ENCODE measurements at places on chromosomes 2 and 18.

DNA sequence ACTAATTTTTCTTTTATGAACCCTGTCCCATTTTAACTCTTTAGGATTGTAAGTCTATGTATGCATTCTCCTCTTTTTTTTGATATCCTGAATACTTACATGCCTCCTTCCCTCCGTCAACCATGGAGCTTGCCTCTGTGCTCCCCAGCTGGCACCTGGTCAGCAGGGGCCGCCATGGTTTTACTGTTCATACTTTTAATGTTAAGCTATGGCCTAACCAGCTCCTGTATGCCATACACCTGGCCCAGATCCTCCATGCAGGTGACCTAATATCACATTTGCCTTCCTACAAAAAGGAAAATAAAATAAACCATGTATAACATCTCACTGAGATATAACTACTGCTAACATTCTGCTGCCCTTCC, 283.1 kb upstream of the TRIB2 start:
- DNase-seq, result no peak

- DNase-seq, result no peak
These were observed 465.8 kb downstream of the PARD3B start for GRCh38 chr2:205011031-205011430.

DNA sequence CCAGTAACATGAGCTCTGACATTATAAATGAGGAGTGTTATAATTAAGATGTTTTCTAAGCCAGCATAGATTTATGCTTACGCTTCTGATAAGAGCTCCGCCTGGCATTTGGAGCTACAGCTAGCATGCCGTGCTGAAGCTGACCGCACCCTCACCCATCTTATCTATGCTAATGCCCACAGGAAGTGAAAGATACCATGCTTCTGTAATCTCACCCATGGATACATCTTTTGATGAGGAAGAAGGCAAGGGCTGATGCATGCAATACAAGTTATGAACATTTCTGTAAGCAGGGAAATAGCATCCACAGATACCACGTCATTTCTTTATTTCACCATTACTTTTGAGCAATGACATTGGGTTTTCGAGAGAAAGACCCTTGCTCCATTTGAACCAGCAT, 82.3 kb downstream of the ARL4C start:
- no peak for DNase-seq

DNA sequence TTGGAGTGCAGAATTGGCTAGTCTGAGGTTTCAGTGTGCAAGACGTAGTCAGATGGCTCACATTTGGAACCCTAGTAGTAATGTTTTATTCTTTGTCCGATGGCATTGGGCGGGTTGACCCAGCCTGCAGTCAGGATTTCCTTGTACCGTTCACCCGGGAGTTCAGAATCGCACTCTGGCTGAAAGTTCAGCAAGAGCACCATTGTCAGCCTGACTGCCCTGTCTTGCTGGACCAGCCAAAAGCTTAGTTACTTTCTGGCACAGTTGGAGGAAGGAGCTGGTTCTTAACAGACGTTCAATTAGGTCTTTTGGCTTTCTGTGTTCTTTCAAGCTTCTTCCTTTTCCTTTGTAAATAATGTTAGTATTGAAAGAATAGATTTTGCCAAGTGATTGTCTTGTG, 18.6 kb downstream of the RMC1 start:
- no peak for DNase-seq

GRCh38 chr18:21575656-21576055, 24.8 kb downstream of the ESCO1 start:
- no peak for DNase-seq

GRCh38 chr2:225399504-225399903, at the start of gene NYAP2:
Gene NYAP2 (plus strand): TSS chr2:225399710. CDS start chr2:225408881, 9,171 bp downstream.
- no peak for DNase-seq

GRCh38 chr2:26847655-26848335, at the start of gene DPYSL5:
Gene DPYSL5 (plus strand): TSS chr2:26848132. CDS start chr2:26898500, 50,368 bp downstream.
- peak; percentile 14 for DNase-seq

- no peak for DNase-seq
These were observed 604 bp downstream of the COQ10B start for GRCh38 chr2:197453914-197454398.

- DNase-seq, result no peak
These were observed 756 bp upstream of the OST4 start for GRCh38 chr2:27071990-27072830.

GRCh38 chr2:196592911-196593881, 46.3 kb upstream of the CCDC150 start:
- no peak for DNase-seq

DNA sequence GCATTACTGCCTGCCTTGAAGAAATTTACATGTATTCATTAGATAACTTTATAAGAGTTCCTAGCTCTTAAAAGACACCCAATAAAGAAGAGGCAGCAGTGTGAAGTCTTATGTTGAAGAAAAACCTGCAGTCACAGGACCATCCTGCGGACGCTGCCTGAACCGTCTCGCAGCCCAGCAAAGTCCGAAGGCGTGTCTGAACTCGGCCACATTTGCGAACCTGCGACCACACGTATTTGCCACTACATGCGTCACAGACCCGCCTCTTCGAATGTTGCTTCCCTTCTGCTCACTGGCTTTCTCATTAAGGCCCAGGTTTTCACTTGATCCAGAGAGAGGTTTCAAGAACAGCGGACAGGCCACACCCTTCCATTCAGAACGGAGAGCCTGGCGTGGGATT, 41.2 kb downstream of the CNGA3 start:
- no peak for DNase-seq

- peak; percentile 49 for DNase-seq
These were observed 522 bp upstream of the ZNF407 start for GRCh38 chr18:74597034-74597661.

DNA sequence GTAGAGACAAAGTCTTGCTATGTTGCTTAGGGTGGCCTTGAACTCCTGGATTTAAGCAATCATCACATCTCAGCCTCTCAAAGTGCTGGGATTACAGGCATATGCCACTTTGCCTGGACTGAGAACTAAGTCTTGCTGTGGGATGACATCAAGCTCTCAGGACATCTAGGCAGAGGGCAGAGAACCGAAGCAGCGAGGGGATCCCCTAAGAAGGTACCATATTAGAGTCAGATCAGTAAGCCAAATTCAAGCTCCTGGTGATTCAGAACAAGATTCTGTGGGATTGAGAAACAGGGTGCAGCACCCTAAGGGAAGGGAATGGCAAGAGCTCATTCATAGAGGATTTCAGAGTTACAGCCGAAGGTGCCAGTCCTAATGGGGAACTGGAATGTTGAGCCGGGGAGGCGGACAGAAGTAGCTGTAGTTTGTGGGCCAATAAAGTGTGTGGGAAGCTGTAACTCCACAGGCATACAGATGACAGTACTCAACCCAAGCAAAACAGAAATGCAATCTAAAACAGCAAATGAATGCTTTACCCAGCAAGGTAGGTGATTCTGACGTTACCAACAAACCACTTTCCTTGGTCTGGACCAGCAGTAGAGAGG, 30.9 kb downstream of the EPHA4 start:
- DNase-seq, result no peak

DNA sequence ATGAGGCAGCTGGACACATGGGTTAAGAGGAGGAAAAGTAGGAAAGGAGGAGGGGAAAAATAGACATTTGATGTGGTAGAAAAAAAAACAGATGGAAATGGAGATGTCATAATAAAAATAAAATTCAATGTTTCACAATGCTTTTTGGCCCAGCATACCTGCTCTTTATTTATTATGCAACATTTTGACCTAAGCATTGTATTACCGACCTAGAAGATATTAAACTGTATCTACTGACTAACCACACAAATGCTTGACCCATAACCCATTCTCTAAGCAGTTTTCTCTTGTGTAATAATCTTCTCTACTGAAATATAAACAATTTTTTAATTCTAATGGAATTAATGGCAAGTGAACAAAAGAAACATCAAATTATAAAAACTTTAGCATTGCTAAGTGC, 362.3 kb downstream of the FBXO15 start:
- no peak for DNase-seq

DNA sequence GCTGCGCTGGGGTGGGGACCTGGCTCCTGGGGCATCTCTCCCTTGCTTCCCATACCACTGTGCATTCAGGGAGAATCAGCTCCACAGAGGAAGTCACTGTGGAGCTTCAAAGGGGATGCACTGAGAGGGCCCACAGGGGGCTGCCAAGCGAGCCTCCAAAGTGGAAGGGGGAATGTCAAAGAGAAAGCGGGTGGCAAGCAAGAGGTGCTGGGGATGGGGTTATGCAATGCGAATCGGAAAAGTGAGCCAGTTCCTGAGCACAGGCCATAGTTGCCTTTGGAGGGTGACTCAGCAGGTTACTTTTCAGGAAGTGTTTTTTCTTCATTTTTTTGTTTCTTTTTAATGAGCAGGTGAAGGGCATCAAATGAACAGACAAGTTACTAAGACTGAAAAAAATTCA, 17.6 kb downstream of the PMAIP1 start:
- DNase-seq, result no peak

GRCh38 chr2:79799729-79800128, 286.9 kb downstream of the CTNNA2 start:
- DNase-seq, result no peak

DNA sequence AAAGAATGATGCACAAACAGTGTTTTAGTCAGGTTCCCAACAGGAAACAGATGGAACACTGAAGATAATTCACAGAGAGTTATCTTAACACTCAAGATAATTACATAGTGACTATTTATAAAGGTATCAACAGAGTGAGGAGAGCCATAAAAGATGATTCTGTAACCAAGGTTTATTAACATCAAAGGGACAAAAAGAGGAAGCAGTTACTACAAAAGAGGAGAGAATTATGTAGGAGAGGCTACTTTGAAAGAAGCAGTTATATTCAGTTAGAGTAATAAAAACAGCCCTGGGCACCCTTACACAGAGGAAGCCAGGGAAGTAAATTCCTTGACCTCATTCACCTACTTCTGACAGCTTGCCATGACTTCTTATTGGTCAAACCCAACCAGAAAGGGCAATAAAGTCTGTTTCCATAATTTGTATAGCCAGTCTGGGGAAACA, 326.5 kb upstream of the SLC39A10 start:
- DNase-seq, result no peak

DNA sequence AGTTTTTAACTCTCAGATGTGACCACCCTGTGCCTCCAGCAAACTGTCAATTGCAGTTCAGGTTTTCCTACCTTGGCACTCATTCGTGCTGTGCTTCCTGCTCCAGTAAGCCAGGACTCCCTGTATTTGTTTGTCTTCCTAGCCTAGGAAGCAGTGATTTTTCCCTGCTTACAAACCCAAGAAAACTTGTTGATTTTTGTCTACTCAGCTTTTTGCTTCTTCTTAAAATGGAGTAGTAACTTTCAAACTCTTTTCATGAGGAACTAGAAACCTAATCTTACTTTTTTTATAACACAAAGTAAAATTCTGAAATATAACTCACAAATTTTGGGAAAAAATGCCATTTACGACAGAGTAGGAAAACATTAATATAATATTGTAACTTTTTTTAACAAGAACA, 150.6 kb upstream of the TMEFF2 start:
- no peak for DNase-seq

- no peak for DNase-seq
These were observed 681.3 kb downstream of the ADCYAP1 start for GRCh38 chr18:1585881-1586488.

- no peak for DNase-seq
These were observed 14.5 kb downstream of the EPC2 start for GRCh38 chr2:148658807-148659722.

DNA sequence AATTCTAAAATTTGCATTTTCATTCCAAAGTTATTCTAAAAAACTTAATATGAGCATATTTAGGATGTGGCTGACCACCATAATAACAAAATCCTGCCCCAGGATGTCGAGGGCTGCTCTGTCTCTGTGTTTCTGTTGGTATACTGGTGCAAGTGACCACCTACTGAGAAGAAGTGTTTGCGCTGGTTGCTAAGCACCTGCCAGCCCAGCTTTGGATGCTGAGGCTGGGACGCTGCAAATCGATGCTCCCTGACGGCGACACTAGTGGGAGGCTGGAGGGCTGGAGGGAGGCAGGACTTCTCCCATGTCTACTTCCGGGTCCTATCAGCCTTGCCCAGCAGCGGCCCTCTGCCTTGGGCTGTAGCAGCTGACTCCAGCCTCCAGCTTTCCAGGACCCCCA, 45.0 kb downstream of the LAMA1 start:
- DNase-seq, result no peak

GRCh38 chr18:58892488-58892887, 27.8 kb downstream of the ZNF532 start:
- no peak for DNase-seq

GRCh38 chr2:188746727-188747126, 227.4 kb upstream of the COL3A1 start:
- no peak for DNase-seq

- DNase-seq, result no peak
These were observed 2116.2 kb upstream of the PIK3C3 start for GRCh38 chr18:39838831-39839230.

GRCh38 chr2:16064745-16065144, 124.4 kb downstream of the MYCN start:
- no peak for DNase-seq

GRCh38 chr2:68768951-68769350, 34.3 kb downstream of the ARHGAP25 start:
- no peak for DNase-seq

DNA sequence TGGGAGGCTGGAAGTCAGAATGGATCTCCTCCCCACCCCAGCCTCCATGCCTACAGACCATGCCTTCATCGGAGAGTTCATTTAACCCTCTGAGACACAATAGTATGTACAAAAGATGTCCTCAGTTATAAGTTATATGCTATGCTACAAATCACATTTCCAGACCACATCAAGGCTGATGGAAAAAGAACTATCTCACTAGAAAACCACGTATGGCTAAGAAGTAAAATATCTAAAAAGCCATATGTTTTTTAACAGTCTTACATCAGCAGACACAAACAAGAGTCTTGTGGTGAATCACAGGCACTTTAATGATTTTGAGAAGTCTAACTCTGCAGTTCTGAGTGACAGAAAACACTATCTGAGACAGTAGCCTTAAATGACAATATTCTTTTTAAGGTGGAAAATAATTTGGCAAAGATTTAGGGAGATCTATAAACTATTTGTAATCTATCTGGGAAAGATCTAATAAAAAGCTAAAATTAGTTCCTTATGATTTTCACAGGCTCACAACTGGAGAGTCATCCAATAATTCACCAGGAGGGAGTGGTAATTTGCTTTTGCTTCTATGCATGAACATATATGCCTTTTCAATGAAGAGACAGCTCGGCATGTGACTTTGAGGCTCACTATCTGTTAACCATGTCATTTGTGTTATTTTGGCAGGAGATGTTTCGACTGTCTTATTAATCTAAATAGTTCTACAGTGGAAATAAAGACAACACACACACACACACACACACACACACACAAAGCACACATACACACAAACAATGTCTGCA, 197.5 kb downstream of the IRS1 start:
- DNase-seq, result no peak

- DNase-seq, result no peak
These were observed 40.6 kb upstream of the RFX8 start for GRCh38 chr2:101515477-101515876.

DNA sequence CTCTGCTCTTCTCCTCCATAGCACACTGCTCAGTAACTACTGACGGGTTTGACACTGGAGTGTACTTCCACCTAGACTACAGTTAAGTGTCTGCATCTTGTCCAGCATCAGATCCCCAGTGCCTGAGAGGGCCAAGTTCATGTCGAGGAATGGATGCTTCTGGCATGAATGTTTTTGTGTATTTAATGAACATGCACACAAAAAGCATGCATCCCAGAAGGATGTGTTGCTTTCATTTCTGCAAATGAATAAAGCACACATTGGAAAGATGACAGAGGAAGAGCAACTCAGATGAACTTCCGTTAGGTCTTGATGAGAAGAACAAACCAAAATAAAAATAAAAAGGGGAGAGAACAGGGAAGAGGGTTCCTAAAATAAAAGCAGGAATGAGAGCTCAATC, 27.9 kb downstream of the C2orf49 start:
- DNase-seq, result no peak

- DNase-seq, result no peak
These were observed 16.9 kb upstream of the RNF149 start for GRCh38 chr2:101325425-101325824.
